ENCODE measurements at places on chromosomes 4 and X.

GRCh38 chr4:41363384-41363981 lies 106.8 kb downstream of the UCHL1 start:
- DNase-seq, result no peak

DNA sequence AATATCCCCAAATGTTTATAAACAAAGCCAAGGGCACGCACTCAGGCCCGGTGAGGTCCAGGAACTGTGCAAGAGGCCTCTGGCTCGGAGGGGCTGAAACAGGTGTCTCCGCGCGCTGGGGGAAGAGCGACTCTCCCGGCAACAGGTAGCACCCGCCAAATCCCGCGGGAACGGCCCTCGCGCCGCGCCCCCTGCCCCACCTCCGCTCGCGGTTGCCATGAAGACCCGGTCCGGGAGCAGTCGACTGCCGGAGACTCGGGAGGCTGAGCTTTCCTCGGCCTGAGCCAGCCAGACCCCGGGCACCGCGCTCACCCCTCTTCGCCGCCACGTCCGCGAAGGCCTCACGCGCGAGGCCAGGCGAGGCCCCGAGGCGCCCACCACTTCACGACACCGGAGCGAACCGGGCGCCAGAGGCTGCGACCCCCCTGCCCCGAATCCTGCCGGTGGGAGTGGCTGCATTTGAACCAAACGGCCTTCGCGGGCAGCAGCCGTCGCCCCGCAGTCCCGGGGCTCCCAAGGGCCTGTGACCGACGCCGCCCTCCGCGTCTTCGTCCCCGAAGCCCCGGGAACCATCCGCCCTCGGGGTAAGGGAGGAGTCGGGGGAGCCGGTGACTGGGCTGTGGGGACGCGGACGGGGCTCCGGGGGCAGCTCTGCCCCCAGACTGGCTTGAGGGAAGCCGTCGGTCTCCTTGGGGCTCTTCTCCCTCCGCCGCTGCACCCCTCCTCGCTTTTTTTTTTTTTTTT lies at the start of gene NSUN7:
TSS of gene NSUN7 (plus strand) at position 239 of the 744 bp plus-strand sequence. CDS start 739 bp downstream, outside the sequence.
- peak; percentile 82 for DNase-seq

GRCh38 chrX:28946846-28947245 lies 359.6 kb downstream of the IL1RAPL1 start:
- DNase-seq, result no peak

DNA sequence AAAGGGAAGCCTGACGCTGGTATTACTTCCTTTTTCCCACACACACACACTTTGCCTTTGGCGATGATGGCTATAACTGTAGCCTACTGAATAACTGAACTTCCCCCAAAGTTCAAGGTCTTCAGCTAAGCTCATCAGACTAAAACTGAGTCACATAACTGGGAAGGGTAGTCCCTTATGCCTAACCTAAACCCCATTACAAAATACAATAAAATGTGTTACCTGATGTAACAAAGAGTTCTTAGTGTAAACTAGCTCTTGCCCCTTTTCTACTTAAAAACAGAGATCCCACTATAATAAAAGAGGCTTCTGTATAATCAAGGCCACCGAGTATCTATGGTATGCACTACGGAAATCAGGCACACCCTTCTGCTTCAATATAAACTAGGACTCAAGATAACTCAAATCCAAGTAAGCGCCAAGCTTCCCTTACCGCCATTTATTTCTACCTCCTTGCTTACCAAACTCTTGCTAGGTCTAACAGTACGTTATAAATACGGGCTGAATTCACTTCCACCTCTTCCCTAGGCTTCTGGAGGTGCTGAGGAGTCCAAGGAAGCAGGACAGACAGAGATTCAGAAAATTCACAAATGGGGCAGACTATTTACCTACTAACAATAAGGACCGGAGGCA lies 2.4 kb downstream of the OTUD4 start:
- DNase-seq, result no peak

GRCh38 chr4:113682730-113683537 lies 78.6 kb downstream of the CAMK2D start:
- no peak for DNase-seq

GRCh38 chr4:38489924-38490639 lies 173.9 kb upstream of the KLF3 start:
- peak; percentile 52 for DNase-seq

All from trophoblast cell (in vitro differentiated cells and primary cell).